ENCODE measurements at places on chromosomes 12 and 14.
A peak's percentile ranks its signal among the peaks of the same experiment; 100 is the strongest.

DNA sequence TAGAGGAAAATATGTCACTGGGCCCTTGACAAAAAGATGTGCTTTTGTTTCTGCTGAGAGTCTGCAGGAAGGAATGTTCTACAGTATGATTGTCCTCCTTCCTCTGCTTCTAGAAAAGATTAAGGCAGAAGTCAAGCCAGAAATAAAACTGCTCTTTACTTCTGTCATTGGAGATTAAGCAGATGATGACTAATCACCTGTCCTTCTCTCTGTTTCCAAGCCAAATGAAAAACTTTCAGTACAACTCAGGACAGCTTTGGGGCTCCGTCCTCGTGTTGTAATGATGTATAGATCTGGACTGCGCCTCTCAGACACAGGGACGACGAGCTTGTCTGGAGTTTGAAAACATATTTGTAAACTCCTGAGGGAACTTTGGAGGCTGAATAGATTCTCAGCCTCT is 159.3 kb downstream of the DYRK2 start:
- DNase-seq: no peak

GRCh38 chr14:55539975-55540374 is 40.0 kb upstream of the KTN1 start:
- DNase-seq: no peak

GRCh38 chr12:124406043-124406442 is 111.2 kb downstream of the RFLNA start:
- DNase-seq: no peak

DNA sequence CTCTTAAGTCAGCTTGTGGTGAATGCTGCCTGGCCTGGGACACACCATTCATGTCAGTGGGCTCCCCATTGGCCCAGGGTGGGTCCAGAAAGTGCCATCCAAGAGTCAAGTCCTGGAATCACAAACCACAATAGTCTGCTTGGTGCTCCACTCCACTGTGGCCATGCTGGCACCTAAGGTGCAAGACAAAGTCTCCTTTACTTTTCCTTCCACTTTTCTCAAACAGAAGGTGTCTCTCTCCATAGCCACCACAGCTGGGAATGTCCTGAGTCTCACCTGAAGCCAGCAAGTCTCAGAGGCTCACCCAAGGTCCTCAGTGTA is 9.0 kb downstream of the RDH16 start:
- DNase-seq: no peak

GRCh38 chr14:82521191-82521590 is 987.5 kb upstream of the SEL1L start:
- DNase-seq: no peak

DNA sequence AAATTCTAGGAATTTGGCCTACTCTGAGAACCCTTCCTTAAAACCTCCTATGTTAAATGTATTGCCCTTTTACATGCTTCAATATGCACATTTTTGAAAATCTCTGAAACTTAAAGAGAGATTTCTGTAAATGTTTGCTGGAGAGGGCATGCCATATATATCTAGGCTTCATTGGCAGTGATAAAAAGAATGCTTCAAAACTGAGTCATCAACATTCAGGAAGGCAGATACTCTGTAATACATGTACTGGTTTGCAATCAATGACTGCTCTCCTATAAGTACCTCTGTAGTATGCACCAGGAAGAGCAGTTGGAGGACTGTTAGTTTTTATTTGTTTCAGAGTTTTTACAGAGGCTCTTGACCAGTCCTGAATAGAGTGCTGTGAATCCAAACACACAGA is 739.9 kb downstream of the SLC16A7 start:
- no peak for DNase-seq

DNA sequence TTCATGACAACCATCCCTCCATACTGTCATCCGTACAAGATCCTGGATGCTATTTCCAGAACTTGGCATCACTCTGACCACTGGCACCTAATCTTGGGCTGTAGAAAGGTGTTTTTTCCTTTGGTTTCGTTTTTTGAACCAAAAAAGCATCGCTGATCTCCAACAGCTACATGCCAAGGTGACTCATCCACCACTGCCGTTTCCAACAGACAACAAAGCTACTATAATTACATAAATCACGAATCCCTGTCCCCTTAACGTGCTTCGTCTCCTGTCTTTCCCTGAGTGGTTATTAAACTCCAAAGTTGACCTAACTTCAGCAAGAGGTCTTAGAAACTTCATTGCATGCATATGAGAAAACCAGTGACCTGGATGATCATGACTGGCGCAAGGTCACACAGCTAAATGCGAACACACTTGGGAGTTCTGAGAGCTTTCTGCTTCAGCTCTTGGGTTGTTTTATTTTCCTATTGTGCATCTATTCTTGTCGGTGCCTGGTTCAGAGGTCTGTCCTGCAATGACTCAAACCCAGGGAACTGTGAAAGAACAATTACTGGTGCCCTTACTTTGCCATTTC is 99.9 kb downstream of the PPM1H start:
- no peak for DNase-seq

DNA sequence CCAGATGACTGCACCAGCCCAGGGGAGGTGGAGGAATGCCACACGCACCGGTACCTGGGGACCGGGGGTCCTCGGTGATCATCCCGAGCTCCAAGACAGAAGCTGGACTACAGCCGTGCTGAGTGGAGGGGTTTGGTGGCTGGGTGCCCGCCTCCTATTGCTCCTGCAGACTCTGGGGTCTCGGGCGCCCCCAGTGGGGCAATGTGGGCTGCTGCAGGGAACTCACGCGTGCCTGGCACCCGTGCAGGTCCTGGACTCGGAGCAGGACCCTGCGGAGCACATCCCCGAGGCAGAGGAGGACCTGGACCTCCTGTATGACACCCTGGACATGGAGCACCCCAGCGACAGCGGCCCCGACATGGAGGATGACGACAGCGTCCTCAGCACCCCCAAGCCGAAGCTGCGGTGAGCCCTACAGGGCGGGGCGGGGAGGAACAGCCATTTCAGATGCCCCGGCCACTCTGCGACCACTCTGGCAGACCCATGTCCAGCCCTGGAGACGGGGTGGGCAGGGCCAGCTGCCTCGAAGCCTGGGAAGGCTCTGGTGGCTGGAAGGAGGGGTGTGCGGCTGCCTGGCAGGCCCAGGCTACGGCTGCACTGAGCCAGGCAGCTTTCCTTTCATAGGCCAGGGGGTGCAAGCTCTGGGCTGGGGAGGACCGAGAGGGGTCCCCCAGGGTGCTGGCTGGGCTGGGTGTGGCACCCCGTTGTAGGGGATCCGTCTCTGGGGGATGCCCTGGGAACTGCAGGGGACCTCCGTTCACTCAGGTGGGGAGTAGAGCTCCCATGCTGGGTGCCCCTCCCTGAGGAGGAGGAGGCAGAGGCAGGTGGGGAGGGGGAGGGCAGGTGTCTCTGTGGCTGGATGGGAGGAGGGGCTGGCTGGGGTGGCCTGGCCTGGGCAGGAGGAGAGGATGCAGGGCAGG is 21.6 kb upstream of the TEX22 start:
- no peak for DNase-seq

DNA sequence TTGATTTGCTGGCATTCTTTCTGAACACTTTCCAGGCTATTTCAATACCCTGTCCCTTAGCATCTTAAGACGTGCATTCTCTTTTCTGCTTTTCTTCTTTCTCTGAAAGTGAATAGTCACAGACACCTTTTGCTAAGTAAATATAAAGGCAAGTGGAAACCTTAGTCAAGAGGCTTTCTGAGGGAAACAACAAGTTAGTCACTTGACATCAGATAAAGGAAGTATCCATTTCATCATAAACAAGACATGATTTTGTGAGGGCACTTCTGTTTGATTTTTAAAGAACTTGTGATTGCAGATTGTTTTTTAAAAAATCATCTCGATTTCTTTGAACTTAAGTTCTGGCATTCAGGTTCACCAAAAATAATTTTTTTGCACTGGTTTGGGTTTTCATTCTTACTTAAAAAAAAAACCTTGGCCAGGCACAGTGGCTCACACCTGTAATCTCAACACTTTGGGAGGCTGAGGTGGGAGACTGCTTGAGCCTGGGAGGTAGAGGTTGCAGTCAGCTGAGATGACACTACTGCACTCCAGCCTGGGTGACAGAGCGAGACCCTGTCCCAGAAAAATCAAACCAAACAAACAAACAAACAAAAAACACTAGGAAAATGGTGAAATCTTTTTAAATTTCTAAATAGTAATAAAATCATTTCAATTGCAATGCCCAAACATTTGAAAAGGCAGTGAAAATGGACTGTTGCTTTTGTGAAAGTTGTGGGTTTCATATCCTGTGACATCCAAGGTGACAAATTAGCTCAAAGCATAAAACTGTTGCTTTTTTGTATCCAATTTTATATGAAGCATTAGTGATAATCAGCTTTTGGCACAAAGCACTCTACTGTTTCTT is 8.3 kb upstream of the KLHL42 start:
- no peak for DNase-seq

- DNase-seq: no peak
Observed at GRCh38 chr14:65349100-65349499, 63.4 kb upstream of the FUT8 start.

DNA sequence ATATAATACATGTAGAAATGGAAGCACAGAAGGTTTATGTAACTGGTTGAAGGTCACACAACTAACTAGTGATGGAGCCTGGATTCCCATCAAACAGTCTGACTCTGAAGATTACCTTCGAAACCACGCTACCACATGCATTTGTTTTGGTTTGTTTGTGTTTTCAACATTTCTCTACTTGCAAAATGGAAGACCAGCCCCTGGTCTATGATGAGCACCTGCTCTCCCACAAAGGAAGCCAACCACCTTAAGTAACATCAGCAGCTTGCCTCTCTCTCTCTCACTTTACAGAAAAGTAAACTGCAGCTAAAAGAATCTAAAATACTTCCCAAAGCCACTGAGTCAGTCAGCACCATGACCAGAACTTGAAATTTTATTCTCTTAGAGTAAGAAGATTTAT is 186.9 kb upstream of the TMPO start:
- DNase-seq: no peak

DNA sequence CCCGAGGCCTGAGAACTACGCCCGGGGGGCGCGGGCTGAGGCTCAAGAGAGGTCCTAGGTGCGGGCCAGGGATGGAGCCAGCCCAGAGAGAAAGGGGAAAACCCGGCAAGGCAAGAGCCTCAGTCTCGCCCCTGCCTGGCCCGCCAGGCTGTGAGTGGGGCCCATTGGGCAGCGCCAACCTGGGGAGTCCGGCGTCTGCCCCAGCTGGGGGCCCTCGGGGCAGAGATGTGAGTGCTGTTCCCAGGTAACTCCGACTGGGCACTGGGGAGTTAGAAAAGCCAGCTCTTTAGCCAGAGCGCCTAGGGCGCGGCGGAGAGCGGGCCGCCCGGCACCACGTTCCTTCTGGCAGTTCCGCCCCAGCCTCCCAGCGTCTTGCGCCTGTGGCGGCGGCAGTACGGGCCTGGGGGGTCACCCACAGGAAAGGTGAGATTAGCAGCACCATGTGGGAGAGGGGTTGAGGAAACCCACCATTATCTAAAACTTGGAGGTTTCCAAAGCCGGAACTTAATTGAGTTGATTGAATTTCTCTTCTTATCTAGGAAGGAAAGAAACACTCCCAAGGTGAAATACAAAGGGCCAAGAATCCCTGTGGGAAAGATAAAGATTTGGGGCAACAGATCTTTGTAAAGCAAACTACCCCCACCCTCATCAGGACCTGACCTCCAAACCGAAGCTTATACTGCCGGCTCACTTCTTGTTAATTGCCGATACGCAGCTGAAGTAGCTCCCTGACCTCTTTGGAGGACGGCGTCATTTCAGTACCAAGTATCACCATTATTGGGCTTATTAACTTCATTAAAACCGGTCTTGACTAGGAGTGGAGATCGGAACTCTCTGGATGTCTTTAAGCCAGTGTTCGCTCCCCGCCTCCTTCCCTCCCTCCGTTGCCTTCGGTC is 11.6 kb downstream of the OTX2 start:
- no peak for DNase-seq

- no peak for DNase-seq
Observed at GRCh38 chr12:10102322-10102721, 3.5 kb upstream of the CLEC1A start.

GRCh38 chr12:51391283-51392123 is at the start of gene GALNT6:
GALNT6 (minus strand) TSS chr12:51391406; CDS start chr12:51379781, 11,625 bp downstream.
- DNase-seq: peak; percentile 55

DNA sequence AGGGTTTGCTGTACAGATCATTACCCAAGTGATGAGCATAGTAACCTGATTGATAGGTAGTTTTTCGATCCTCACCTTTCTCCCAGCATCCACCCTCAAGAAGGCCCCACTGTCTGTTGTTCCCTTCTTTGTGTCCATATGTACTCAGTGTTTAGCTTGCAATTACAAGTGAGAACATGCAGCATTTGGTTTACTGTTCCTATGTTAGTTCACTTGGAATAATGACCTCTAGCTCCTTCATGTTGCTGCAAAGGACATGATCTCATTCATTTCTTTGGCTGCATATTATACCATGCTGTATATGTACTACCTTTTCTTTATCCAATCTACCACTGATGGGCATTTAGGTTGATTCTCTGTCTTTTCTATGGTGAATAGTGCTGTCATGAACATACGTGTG is 181.6 kb upstream of the FOXG1 start:
- no peak for DNase-seq

DNA sequence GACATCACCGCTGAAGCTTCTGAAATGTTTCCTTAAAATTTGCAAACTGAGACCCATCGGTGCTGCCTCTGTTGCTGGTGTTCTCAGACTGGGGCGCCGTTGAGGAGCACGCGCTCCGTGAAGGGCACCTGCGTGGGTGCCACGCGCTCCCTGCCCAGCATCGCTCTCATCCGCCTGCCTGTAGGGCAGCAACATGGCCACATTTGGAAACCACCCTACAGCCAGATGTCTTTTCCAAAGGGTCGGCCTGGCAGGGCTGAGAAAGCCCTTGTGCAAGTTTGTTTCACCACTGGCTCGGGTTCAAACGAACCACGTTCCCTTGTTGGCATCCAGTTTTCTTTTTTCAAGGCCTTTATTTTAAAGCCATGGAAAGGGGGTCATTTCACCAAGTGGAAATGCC is 13.9 kb downstream of the ADGRD1 start:
- DNase-seq: no peak

DNA sequence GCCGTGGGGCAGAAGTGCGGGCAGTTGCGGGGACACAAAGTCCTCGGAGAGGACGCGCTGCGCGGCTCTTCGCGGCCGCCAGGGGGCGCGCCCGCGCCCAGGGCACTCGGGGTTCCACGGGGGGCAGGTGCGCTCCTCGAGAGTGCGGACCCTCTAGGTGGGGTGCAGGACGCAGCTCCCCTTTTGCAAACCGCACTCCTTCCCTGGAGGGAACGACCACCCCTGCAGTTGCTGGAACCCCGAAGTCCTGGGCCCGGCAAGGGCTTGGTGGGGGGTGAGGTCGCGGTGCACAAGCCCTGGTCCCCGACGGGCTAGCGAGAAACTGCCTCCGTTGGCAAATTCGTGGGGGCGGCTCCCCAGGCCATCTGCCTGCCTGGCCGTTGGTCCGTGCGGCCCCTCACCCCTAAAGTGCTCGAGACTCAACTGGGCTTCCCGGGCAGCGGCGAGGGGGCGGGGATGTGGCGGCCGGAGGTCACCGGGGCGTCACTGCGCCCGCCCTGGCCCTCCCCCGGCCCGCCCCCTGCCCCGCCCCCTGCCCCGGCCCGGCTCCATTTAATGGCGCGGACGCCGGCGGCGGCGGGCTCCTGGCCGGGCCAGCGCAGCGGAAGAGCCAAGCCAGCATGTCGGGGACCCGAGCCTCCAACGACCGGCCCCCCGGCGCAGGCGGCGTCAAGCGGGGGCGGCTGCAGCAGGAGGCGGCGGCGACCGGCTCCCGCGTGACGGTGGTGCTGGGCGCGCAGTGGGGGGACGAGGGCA is at the start of gene ADSS1:
TSS of gene ADSS1 (plus strand) at position 579 of the 756 bp plus-strand sequence. CDS start at position 621, 42 bp downstream.
- DNase-seq: peak; percentile 34

- peak; percentile 28 for DNase-seq
Observed at GRCh38 chr12:49903700-49904423, at the start of gene FAIM2. FAIM2 (minus strand) TSS chr12:49903900; CDS start chr12:49903792, 108 bp downstream.

Measured in T follicular helper cell (primary cell).